ENCODE measurements at places on chromosomes 6 and 20. TPM values are rescaled to one million over a fixed set of nuclear protein-coding genes. Genes with fewer than 3 reads are reported as not detected.

DNA sequence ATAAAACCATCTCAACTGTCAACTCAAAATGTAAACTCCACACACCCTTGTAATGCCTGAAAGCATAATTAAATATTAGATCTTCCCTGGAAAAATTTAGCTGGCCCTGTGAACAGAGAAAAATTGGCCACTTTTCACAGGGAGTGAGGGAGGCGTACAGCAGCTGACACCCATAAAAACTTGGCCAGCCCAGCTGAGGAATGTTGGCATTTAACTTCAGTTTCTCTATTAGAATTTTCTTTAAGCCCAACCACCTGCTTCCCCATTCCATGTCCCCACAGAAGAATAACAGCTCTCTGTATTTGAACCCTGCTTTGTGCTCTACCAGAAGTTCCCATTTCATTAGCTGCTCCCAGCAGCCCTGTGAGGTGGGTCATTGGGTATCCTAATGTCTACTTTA, 41.0 kb downstream of the PKHD1 start:
- DNase-seq = no peak

GRCh38 chr20:56391596-56392131, 351 bp downstream of the AURKA start:
- no peak for DNase-seq

GRCh38 chr6:114162691-114163347, 180.0 kb downstream of the HS3ST5 start:
- no peak for DNase-seq

DNA sequence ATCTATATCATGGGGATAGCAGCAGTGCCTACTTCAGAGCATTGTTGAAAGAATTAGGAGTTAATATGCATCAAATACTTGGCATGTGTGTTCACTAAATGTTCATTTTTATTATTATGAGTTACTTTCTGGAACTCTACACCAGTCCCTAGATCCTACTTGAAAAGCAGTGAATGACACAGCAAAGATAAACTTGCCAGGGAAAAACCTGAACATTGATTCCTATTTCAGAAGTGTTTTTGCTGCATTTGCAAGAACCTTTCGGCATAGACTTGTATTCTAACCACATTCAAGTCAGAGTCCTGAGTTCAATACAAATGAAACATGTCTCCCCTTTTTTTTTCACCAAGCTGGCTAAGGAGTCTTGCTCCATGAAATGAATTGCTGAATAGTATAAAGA, 187.4 kb upstream of the TAB2 start:
- DNase-seq = no peak

DNA sequence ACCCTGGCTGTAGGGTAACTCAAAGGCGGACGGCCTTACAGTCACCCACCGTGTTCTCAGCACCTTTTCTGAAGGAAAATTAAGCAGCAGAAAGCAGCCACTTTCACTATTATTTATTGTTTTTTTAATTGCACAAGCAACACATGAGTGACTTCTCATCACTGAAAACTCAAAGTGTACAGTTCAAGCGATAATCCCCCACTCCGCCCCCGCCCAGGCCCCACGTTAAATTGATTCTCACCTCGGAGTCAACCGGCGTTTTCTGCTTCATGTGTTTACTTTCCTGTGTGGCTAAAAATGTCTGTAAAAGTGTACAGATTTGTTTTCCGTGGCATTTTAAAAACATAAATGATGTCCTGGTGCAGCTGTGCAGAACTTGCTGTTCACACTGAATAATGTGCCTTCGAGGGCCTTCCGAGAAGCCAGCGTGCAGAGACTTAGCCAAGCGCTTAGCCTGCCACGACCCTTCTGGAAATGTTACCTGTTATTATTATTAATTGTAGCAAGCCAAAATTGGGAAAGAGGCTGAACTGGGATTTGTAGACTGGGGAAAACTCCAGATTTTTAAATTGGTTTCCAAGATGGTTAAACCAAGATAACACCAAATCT, 335.7 kb downstream of the CDH4 start:
- no peak for DNase-seq

- DNase-seq = no peak
Observed at GRCh38 chr6:155434829-155435423, 20.7 kb downstream of the NOX3 start.

GRCh38 chr6:135141728-135142127, 39.4 kb upstream of the MYB start:
- no peak for DNase-seq

DNA sequence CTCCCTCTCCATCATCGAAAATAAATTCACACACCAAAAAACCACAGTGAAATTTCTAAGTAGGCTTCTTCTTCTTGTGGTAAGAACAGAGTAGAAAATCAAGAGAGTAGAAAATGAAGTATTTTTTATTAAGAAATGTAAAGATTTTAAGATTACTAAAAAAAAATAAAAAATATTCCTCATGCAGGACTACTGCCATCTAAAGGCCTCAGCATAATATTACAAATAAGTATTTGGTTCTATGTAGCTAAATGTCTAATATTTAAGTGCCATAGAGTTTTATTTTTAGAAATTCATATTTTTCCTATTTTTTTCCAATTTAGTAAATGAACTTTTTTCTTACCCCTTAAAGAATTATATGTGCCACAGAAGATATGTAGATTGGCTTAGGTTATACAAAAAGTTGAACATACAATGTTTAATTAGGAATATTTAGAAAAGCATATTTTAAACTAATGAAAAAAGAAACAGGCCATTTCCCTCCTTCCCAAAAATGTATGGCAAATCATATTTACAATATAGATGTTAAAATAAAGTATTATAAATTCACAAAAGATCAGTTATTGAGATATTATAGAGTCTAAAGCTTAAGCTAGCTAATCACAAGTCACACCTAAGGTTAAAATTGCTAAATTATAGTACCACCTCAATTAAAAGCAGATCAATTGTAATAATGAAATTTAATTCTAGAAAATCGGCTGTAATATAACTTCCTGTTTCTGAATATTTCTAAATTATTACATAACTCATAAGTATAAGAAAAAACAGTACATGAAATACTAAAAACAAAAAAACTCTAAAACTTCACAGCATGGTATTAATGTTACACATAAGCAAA, 3.5 kb upstream of the NT5DC1 start:
- DNase-seq = no peak

GRCh38 chr20:57391439-57392301, 474 bp downstream of the RBM38 start:
- DNase-seq = no peak

DNA sequence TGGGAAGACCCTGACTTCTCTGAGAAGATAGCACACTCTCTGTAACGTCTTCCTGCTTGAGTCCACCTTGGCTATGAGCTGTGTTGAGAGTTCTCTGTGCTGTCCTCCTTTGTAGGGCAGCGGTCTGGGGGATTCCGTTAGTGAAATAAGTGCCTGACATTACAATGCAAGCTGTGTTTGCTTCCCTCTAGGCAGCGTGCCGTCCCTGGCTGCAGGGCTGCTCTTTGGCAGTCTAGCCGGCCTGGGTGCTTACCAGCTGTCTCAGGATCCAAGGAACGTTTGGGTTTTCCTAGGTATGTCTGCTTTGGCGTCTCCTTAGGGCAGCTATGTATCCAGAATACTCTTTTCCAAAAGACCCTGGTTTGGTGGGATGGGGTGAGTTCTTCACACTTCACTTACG, 2.8 kb downstream of the TMEM14C start:
- DNase-seq = no peak

DNA sequence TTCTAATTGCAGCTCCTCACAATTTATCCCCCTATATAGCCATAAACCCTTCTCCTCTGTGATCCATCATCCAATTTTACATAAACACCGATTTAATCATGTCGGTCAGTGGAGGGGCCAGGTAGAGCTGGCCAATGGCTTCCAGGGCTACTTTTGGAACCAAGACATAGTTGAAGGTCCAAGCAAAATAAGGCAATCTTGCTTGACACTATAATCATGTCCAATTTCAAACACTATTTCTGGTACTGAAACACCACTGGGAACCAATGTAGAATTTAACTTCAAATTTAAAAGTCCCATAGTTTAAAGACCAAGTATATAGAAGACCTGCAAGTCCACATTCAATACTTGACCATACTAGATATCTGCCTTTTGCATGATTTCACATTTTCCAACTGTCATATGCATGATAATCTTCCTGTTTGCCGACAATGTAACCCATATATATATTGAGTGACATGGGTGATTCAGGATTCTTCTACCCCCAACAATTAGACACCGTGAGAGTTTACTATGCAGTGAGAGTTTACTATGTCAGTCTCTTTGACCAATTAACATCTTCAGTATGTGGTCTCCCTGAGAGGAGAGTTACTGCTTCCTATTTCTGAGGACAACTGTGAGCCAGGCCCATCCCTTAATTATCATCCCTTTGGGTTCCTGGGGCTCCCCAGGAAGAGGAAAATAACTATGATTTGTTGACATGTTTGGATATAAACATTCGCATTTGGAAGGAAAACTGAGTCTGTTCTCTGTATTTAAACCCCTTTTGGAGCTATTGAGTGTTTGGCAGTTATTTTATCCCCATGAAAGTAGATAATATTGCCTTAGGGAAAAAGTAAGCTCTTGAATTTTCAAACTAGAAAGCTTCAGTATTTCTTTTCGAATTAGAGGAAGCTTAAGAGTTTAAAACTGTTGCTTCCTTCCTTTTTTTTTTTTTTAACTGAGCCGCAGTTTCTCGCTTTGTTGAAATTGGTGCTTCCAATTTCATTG, 31.8 kb downstream of the SAMD3 start:
- DNase-seq = no peak

The KCNQ5 gene
- polyA plus RNA-seq = 0.45 TPM

The NECAB3 gene
- 13.7 TPM for polyA plus RNA-seq

The SLCO4A1 gene
- 4.1 TPM for polyA plus RNA-seq

The NR2E1 gene
- not detected for polyA plus RNA-seq

The PNLDC1 gene
- polyA plus RNA-seq = 1.7 TPM

The TRIM15 gene
- polyA plus RNA-seq = not detected

The SIRPB1 gene
- polyA plus RNA-seq = 2.2 TPM

The HLA-DOA gene
- polyA plus RNA-seq = 5.7 TPM

The SERPINB1 gene
- 26.9 TPM for polyA plus RNA-seq

The MYH7B gene
- 1.7 TPM for polyA plus RNA-seq

Data from left renal pelvis (tissue), 4 donors.